ENCODE measurements at places on chromosomes 5 and 9.

GRCh38 chr5:91182763-91183162, 200.4 kb downstream of the ARRDC3 start:
- no peak for DNase-seq

DNA sequence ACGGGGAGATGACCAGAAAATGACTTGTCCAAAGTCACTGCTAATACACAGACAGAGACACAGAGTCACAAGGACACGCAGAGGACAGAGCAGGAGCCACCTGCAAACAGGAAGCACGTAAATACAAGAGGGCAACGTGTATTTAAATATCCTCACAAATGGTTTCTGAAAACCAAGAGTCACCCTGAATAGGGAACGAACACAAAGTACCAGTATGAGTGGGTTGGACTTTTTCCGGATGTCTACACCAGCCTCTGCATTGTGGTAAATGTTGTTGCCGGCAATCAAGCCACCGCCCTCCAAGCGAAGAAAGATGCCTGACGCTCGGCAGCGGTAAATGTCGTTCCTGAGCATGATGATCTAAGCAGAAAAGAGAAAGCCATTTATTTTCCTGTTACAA, 44.5 kb downstream of the FBXO10 start:
- DNase-seq: no peak

DNA sequence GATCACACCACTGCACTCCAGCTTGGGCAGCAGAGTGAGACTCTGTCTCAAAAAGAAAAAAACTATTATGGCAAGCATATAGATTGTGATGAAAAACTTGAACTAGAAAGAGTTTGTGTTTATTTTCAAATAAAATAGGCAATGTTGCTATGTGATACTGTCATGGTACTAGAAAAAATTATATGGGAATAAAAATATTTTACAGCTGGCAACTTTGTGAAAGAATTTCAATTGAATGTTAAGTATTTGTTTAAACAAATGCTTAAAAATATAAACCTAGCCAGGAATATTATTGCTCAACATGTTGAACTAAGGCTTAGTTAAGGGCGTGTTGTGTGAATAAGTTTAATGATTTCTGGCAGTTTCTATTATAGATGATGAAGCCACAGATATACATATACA, 31.7 kb downstream of the HSDL2 start:
- no peak for DNase-seq

GRCh38 chr9:94951324-94952135, 225.0 kb downstream of the AOPEP start:
- no peak for DNase-seq

- no peak for DNase-seq
These were observed 23.8 kb downstream of the C5 start for GRCh38 chr9:121026260-121026691.

- DNase-seq: no peak
These were observed 21.5 kb downstream of the ADGRD2 start for GRCh38 chr9:124471761-124472160.

GRCh38 chr5:27778121-27778520, 739.7 kb upstream of the CDH9 start:
- DNase-seq: no peak

- DNase-seq: no peak
These were observed 110.8 kb upstream of the FSTL4 start for GRCh38 chr5:133723126-133723525.

- no peak for DNase-seq
These were observed 891.3 kb downstream of the TLE1 start for GRCh38 chr9:80797831-80798688.

GRCh38 chr9:15485836-15486666, 24.7 kb downstream of the PSIP1 start:
- DNase-seq: no peak

- DNase-seq: no peak
These were observed 30.4 kb upstream of the LTC4S start for GRCh38 chr5:179763215-179763945.

DNA sequence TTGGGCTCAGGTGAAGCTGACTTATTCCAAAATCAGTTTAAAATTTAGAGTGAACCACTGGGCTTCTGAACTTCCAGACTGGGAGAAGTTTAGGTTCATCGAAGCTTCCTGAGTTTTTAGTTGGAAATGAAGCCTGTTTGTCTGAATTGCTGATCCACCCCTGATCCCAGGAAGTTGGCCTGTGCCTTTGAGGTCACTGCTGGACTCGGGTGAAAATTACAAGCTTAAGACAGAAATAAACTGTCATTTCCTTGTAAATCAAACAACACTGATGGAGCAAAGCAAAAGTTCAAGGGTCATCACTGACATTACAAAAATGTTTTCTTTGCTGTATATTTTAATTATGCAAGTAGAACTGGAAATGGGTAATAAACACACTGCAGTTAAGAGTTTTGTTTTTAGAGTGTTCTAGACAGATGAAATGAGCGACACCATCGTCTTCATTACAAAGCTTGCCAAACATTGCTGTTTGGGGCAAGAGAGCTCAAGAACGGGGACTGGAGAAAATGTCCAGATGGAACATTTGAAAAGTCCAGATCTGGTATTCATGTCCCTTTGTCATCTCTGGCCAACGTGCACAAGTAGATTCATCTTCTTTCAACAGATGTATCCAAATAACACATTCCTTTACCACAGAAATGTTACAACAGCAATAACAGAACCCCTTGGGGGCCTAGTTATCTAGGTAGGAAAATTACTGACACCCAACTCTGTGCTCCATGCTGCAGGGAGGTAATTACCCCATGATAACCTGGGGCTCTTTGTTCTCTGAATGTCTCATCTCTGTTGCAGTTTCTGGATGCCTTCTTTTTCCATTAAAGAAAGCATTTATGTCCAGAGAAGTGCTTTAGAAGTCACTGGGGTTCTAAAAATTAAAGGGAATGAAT, 142.4 kb upstream of the ERCC6L2 start:
- DNase-seq: no peak

DNA sequence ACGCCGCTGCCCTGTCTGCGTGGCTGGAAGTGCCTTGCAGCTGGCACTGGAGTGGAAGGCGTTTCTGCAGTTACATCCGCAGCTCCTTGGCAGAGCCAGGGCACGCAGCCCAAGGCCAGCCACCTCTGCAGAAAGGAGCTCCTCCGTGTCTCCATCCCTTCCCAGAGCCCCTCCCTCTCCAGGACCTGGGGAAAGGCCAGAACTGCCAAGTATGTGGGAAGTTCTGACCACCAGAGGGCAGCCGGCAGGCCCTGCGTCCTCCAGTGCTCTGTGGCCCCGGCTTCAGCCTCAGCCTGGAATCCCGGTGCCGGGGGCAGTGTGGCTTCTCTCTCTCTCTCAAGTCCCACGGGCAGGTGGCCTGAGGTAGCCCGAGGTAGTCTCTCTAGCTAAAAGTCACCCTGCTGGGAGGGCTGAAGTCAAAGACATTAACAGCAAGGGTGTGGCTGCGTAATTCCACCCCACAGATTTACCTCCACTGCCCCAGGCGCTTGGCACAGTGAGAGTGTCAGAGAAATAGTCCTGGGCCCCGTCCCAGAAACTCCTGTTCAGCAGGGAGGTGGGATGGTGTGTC, 101.7 kb upstream of the FCN2 start:
- no peak for DNase-seq

DNA sequence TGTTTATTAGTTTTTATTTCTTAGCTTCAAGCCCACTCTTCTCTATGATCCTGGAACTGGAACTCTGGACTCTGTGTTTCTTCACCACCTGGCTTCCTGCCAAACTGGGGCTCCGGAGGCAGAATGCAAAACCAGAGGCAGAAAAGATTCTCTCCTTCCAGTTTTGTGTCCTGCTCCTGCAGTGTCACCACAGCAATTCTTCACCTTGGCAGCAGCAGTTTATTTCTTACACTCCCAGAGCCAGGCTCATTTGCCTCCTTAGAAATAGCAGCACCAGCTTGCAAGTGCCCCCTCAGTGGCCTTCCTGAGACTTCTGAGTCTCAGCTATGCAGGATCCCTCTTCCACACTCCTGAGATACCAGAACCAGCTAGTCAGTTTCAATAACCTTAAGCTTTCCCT, 26.7 kb upstream of the CAMK4 start:
- no peak for DNase-seq

DNA sequence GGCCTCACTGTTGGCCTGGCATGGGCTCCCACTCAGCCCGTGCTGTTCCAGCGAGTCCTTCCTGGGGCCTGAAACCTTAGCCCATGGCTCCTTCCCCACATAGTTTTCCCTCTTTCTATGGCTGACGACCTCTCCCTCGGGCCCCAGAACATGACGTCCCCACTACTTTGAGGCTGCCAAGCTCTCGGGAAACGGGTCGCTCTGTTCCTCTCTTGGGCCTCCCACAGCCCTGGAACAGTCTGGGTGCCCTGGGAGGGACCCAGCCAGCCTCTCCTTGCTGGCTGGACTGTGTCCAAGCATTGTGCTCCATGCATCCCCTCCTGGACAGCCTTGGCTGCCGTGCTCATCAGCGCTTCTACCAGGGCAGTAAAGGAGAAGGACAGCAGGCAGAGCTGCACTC, 118.3 kb downstream of the SYK start:
- DNase-seq: peak; percentile 80

- no peak for DNase-seq
These were observed 12.4 kb downstream of the SMAD5 start for GRCh38 chr5:136145030-136145429.

- DNase-seq: no peak
These were observed 15.6 kb upstream of the DAB2 start for GRCh38 chr5:39440192-39440957.

DNA sequence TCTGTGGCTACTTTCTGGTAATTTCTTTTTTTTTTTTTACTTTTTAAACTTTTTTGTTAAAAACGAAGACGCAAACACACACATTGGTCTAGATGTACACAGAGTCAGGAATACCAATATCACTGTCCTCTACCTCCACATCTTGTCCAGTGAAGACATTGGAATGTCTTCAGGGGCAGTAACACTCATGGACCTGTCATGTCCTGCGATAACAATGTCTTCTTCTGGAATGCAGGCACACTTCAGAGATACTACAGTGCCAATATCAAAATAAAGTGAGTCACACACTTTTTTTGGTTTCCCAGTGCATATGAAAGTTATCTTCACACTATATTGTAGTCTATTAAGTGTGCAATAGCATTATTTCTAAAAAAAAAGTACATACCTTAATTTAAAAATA, 175.9 kb downstream of the ARRDC3 start:
- no peak for DNase-seq

DNA sequence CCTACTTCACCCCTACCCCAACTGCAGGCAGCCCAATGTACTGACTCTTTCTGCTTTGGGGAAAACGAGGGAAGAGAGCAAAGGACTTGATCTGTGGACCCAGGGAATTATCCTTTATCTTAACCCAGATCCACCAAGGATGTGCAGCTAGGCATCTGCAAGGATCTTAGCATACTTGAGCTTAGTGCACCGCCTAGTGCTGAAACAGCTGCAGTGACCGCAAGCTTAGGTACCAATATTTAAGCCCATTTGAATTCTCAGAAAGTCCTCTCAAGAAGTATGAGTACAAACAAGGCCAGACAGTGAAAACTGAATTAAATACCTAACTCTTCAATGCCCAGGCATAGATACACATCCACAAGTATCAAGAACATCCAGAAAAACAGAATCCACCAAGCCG, 576.7 kb upstream of the ADAMTS16 start:
- DNase-seq: no peak

DNA sequence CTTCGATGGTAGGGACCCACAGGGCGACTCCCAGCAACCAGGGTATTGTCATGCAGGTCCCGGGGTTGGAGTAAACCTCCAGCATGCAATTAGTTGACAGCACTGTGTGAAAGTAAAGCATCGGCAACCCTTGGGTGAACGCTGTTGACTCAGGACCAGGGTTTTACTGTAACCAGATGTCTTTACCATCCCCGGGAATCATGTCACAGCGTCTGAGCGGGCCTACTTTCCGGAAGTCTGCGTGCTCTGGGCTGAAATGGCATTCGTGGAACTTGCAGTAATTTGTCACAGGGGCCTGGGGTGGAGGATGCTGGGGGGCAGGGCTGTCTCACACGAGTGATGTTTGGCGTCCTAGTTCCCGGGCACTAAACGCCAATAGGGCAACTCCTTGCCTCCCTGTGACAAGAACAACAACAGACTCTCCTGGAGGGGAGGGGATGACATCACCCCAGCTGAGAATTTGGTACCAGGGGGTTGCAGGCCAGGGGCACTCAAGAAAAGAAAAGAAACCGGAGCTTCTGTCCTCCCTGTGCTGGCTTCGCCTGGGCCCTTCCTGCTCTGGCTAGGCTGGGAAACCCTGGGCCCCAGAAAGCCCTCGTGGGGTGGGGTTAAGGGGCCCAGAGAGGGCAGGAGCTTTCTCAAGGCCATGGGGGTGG, 10.1 kb upstream of the UBAC1 start:
- no peak for DNase-seq

GRCh38 chr5:42840269-42840668, 28.6 kb upstream of the SELENOP start:
- no peak for DNase-seq

- DNase-seq: no peak
These were observed 23.0 kb downstream of the AMBP start for GRCh38 chr9:114055061-114055460.

GRCh38 chr9:36995927-36996705, 38.0 kb downstream of the PAX5 start:
- no peak for DNase-seq

GRCh38 chr9:3200331-3200774, 325.4 kb downstream of the RFX3 start:
- DNase-seq: no peak

DNA sequence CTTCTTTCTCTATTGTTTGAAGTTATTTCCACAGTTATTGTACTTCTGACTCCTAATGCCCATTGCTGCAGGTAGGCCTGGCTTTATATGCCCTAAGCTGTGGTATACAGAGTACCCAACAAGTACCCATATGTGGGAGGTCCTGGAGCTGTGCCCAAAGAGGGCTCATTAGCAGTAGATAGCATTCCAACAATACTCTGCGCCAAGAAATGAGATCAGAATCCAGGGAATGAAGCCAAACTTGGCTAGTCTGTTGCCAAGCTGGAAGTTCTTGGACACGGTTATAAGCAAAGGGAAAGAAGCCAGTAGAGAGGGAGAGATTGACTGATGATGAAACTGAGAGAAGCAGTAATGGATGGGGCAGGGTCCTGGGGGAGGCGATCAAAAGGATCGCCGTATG, 29.7 kb upstream of the FAM169A start:
- no peak for DNase-seq

GRCh38 chr9:114003758-114004157, 74.3 kb downstream of the AMBP start:
- DNase-seq: peak; percentile 75

DNA sequence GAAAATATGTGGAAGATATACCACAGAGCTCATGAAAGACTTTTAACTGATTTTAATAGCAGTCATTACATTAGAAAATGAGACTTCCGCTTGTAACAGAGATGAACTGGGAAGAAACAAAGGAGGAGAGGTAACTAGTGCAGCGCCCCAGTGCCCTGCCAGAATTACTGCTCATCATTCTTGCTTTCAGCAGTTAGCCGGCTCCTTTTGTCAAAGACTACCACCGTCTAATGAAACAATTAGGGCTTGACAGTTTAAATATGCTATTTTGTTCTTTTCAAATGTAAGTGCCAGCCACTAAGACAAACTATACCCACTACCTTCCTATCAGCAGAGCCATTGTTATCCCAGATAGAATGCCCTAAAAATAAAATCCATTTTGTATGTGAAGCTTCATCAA, 328.4 kb downstream of the EFNA5 start:
- no peak for DNase-seq

GRCh38 chr5:137291436-137291835, 207.7 kb downstream of the SPOCK1 start:
- DNase-seq: no peak

GRCh38 chr5:66615136-66615535, 18.9 kb downstream of the MAST4 start:
- no peak for DNase-seq

Measured in coronary artery (tissue), 2 donors.